ENCODE measurements at places on chromosomes 2 and 18.

DNA sequence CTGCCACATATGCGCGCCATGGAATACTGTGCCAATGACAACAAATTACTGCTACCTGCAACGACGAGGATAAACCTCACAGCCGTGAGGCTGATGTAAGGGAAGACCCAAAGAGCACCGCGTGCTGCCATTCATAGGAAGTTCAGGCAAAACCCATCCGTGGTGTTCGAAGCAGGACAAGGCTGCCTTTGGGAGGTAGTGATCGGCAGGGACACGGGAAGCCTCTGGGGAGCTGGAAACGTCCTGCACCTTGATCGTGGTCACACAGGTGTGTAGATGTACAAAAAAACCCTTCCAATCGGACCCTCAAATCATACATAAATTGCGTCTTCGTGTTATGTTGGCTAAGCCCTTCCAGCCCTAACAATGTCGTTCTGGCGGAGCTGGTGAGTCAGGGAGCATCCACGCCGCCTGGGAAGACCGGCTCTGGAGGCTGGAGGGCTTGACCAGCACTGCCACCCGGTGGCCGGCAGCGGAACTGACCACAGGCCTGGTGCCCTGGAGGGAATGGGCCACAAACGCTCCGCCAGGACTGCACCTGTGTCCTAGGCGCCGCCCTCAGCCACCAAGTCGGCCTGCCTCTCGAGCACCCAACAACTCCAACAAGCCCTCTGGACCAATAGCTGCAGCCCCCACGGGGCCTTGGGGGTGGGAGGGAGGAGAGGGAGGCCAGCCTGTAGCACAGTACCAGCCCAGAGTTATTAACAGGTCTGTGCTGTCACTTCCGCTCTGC lies 4.1 kb upstream of the NEURL3 start:
- no peak for DNase-seq

- no peak for DNase-seq
These were observed 24.5 kb downstream of the ITGA6 start for GRCh38 chr2:172451923-172452322.

- no peak for DNase-seq
These were observed 44.5 kb downstream of the EML6 start for GRCh38 chr2:54767921-54768320.

DNA sequence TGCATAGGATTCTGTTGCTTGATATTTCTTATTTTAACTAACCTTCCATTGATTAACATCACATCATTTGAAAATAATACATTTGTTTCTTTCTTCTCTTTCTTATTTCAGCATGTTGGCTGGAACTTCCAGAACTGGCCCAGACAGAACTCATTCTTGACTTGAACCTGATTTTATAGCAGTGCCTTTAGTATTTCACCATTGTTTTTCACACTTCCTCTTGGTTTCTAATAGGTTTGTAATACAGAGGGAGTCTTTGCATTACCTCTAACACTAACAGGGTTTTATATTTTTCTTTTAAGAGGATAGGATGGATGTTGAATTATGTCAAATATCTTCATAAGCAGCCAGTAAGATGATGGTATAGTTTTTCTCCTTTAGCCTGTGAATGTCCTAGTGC lies 39.2 kb downstream of the SEMA4F start:
- DNase-seq: no peak

DNA sequence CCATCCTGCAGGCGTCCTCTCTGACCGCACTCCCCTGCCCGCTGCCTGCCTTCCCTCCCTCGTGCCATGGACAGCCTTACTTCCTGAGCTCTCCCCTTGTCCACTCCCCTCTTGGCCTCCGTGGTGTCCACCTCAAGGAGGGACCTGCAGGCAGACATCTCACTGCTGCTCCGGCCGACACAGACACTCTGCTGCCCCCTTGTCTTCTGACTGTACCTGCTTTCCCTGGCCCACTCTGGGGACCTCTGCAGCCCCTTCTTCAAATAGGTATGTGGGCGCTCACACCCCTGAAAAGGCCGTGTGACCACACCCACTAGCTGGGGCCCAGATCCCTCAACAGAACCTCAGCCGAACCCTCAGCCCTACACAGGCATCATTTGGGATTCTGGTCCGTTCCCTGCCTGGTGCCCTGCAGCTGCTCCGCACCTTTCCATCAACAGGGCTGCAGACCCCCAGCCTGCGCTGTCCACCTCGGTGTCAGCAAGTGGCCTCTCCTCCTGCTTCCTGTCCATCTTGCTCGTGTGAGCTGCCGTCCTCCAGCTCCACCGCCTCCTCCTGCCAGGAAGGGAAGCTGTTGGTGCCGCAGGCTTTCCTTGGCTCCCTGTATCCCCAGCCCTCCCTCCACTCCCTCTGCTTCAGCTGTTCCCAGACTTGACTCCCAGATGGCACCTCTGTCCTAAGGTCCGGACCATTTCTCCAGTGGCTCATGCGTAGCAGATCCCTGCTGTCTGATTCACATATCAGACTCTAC lies 94.1 kb downstream of the KLHL29 start:
- no peak for DNase-seq

DNA sequence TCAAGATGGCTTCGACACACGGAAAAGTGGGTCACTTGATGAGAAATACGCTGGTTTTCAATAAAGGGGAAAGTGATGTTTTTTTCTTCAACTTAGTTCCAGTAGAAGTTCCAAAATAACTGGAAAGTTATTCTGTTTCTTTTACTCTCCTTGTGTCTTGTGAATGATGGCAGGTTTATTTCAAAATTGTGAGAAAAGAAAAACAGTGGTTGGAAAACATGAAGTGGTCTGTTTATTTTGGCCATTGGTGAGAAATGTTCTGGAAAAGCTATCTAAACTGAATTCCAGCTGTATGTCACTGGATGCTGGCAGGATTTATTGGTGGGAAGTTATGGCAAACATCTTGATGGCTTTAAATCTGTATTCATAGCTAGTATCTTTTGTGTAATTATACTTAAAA lies 484.1 kb downstream of the DCC start:
- DNase-seq: no peak

DNA sequence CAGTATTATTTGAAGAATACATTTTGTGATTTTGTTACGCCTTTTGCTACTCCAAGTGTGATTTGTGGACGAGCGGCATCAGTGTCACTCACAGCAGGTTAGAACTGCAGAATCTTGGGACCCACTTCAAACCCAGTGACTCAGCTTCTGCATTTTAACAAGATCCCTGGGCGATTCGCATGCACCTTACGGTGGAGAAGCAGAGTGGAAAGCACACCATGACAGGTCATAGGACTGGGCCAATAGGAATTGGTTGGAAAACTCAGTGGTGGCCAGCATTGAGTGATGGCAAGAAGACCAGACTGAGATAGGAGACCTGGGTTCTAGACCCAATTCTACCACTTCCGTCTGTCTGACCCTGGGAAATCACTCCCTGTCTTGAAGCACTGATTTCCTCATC lies 26.3 kb downstream of the CTLA4 start:
- DNase-seq: no peak

DNA sequence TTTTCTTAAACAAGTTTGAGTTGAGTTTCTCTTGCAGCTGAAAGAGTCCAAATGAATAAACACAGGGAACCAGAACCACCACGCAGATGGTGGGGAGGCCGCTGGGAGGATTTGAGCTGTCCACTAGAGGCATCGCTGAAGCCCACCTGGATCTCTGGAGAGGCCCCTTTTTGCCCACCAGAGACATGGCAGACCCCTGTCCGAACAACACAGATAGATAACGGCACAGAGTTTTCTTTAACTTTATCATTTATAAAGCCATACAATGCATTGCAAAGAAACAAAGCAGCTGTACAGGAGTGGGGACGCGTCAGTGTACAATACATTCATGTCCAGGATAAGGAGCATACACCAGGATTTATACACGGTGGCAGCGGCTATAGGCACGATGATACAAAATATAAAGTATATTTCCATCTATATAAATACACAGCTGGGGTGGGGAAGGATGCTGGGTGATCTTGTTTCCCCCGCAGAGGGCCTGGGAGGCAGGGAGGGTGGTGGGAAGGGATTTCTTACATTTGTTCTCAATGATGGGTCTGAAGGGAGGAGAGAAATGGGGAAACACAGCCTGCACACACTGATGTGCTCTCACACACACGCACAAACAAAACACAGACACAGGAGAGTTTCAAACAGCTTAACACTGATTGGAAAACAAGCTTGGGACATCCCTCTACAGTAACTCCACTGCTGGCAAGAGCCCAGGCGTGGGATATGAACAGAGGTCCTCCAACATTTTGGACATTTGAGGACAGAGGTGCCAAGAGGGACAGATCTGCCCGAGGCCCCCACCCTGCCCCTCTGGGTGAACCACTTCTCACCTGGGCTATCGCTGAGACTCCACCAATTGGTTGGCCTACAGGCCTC lies 203.0 kb downstream of the TNS1 start:
- no peak for DNase-seq

DNA sequence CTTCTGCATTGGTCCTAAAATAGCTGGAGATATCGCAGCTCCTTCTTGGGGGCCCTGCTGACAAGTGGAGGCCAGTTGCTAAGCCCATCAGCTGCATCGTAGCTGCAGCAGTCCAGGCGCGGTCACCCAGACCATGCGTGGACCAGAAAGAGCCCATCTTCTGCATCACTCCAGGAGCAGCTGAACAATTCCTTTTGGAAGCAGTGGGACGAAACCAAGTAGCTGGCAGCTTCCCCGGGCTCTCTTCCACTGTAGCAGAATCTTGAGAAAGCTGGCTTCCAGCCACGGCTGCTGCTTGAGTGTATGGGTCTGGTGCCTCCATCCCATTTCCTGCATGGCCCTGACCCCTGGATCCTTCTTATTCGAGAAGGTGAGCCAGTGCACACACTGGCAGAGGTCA lies 22.2 kb upstream of the CAB39 start:
- DNase-seq: no peak

GRCh38 chr2:183250472-183250871 lies 126.2 kb downstream of the NUP35 start:
- no peak for DNase-seq

- no peak for DNase-seq
These were observed 36.7 kb upstream of the SPTBN1 start for GRCh38 chr2:54419388-54419787.

DNA sequence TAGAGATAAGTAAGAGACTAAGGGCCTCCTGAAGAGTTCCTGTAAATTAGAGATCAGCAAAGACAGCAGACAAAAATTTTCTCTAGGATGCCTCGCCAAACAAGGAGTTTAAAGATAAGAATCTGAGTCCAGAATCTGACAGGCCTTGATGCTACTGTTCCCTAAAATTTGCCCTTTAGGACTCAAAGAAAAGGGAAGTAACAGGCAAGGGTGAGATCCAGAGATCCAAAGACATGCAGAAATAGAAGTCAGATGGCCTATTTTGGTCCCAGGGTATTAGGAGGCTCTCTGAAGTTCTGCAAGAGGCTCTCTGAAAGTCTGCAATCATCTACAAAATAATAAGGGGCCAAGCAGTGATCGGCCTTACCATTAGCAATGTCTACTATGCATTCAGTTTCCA lies 33.0 kb downstream of the GALNT5 start:
- no peak for DNase-seq

DNA sequence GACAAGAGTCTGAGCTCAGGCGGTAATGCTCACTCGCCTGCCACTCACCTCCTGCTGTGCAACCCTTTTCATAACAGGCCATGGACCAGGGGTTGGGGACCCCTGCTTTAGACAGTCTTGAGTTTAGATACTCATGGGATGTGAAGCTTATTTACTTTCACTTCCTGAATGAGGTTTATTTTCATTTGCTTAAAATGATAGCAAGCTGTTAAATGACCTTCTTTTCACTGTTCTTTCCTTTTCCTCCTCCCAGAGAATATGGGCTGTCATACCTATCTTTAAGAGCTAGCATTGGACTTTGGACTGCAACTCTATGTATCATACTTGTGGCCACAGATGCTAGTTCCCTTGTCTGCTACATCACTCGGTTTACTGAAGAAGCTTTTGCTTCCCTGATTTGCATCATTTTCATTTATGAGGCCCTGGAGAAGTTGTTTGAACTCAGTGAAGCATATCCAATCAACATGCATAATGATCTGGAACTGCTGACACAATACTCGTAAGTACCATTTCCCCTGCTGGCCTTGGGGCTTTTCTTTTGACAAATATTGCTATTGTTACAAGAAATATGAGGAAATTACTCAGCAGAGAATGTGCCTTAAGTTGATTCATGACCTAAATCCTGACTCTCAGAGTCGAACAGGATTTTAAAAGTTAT lies 168.5 kb downstream of the DPP4 start:
- DNase-seq: peak; percentile 10

GRCh38 chr2:172864182-172864581 lies 128.5 kb downstream of the RAPGEF4 start:
- DNase-seq: peak; percentile 16

GRCh38 chr2:232714969-232715368 lies 17.8 kb downstream of the GIGYF2 start:
- DNase-seq: no peak

- no peak for DNase-seq
These were observed 24.2 kb downstream of the CCT7 start for GRCh38 chr2:73258186-73258912.

- no peak for DNase-seq
These were observed 120.2 kb upstream of the TMEFF2 start for GRCh38 chr2:192314800-192315481.

- no peak for DNase-seq
These were observed 17.2 kb downstream of the MAL start for GRCh38 chr2:95042472-95043271.

GRCh38 chr18:36812678-36813077 lies 16.1 kb downstream of the TPGS2 start:
- no peak for DNase-seq

- no peak for DNase-seq
These were observed 244.2 kb upstream of the SALL3 start for GRCh38 chr18:78735131-78736014.

DNA sequence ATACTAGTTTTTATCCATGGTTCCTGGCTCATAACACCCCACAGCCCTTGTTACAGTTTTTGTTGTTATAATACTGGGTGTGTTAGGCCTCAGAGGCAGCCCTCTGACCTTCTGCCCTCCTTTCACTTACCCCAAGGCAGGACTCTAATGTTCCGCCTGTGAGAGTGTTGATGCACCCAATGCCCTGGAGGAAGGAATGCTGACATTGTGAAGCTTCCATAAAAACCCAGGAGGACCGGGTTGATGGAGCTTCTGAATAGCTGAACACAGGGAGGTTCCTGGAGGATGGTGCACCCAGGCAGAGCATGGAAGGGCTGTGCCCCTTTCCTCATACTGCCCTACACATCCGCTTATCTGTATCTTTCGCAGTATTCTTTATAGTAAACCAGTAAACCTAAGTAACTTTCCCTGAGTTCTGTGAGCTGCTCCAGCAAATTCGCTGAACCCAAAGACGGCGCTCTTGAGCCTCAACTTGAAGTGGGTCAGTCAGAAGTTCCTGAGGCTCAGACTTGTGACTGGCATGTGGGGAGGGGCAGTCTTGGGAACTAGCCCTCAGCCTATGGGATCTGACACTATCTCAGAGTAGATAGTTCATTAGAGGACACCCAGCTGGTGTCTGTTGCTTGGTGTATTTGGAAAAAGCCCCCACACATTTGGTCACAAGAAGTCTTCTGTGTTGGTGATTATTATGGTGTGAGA lies 10.4 kb downstream of the STON1 start:
- no peak for DNase-seq

- no peak for DNase-seq
These were observed 48.0 kb downstream of the RAB12 start for GRCh38 chr18:8657050-8657820.

GRCh38 chr2:201157694-201158093 lies 25.2 kb upstream of the CASP10 start:
- no peak for DNase-seq

GRCh38 chr2:44100351-44100750 lies 68.3 kb upstream of the PPM1B start:
- no peak for DNase-seq
